Adipocyte (in vitro differentiated cells): ENCODE measurements at places on chromosomes 1 and 21.

- no peak for DNase-seq
These were observed 24.6 kb upstream of the SLC2A1 start for GRCh38 chr1:42983253-42983652.

DNA sequence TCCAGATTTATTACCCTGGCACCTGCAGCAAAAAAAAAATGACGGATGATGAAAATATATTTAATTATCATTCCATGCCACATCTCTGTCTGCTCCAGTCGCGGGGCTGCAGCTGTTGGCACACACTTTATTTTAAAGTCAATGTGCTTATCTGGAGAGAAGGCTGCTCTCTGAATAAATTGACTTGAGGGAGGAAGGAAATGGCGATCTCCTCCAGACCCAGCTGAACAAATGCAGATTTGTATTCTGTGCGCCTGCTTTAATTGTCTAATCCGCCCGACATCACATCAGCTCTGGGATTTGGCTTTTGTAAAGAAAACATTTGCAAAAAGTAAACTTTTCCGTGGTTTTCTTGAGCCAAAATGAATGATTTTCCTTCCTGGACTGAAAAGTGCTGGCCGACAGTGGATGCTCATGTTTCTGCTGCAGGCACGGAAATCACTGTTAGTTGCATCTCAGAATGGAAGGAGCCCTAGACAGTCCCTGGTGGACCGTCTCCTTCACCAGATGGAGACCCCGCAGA, 150.2 kb downstream of the CAMTA1 start:
- peak; percentile 28 for DNase-seq

DNA sequence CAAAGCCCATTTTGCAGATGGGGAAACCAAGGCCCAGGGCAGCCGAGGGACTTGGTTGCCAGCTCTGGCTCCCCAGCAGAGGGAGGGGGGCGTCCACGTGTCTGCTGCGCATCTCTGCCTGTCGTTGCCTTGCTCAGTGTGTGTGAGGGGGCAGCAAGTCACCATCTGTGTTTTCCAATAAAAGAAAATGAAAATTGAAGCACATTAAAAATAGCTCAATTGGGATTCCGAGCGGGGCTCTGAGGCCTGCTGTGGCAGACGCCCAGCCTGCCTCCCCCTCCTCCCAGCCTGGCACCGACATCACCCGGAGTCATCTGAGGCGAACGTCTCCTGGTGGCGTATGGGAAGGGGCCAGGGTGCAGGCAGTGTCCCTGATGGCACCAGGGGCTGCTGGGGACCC, 51.2 kb downstream of the EPHB2 start:
- no peak for DNase-seq

DNA sequence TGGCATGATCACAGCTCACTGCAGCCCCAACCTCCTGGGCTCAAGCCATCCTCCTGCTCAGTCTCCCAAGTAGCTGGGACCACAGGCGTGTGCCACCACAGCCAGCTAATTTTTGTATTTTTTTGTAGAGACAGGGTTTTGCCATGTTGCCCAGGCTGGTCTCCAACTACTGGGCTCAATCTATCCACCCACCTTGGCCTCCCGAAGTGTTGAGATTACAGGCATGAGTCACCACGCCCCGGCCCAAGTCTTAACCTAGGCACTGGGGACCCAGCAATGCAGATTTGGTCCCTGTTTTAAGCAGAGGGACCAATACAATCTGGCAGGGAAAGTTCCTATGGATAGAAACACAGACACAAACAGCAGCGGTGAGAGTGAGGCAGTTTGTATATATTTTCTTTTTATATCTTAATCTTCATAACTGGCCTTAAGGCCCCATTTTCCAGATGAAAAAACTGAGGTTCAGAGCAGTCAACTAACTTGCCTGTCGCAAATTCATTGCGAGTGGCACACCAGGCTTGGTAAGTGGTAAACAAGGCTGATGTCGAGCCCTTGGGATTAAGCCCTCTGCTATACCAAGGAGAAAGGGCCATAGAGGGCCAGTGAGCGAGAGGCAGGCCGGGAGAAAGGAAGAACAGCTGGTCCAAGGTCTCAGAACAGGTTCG, 77.8 kb upstream of the TINAGL1 start:
- no peak for DNase-seq

DNA sequence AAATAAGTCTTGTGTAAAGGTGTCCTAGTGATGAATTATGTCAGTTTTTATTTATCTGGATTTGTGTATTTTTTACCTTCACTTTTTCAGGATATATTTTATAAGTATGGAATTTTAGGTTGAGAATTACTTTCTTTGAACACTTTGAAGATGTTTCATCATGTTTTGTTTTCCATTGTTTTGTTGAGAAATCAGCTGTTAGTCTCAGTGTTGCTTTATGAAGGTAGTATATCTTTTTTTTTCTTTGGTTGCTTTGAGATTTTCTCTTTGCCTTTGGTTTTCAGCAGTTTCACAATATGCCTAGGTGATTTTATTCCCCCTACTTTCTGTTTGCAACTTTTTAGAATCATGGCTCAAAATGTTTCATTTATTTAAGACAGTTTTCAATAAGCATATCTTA, 48.8 kb upstream of the PRKACB start:
- DNase-seq, result no peak

DNA sequence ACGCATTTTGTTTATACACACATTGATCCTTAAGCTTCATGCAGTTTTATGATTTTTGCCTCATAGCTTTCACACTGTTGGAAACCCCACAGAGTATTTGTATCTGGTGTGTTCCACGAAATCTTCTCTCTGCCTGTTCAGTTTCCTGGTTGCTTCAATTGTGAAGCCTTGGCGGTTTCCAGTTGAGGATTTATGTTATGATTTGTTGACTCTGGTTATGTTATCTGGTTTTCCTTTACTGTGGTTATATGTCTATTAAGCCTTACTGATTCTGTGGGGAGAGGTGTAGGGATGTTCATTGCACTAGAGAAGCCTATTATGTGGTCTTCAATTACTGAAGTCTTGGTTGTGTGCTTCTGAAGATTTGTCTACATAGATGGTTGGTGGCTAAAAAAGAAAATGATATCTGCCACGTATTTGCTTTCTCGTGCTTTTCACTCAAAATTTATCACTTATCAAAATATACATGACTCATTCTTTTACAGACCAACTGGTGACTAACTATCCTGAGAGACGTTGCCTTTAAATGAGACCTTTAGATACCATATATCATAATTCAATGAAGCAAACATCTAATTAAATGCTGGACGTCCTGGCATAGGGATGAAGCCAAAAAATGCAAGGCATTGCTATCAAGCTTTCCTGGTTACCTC, 488.0 kb upstream of the B3GALT2 start:
- peak; percentile 17 for DNase-seq

- DNase-seq, result no peak
These were observed 192.3 kb downstream of the AMY1C start for GRCh38 chr1:103942029-103942428.

DNA sequence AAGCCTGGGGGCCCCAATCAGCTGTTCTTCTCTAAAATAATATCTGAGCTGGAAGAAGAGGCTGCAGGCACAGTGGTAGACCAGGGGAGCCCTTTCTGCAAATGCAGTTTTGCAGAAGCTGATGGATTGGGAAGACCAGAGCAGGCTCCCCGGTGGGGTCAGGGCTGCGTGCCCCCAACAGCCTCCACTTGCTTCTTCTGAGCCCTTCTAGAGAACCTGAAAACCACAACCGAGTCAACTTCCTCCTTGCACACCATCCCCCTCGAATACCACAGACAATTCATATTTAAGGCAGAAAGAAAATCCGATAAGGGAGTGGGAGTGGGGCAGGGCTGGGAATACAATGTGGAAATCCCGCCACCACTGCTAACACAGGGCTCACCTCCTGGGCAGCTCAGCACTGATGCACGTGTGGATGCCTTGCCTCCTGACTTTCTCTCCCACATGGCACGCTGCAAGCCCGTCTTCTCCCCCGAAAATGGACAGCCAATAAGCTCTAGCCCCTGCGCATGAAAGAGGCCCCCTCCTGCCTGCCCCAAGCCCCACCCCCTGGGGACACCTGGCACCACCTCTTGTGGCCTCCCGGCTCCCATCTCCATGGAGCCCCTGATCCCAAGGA, 25.4 kb upstream of the ALDH4A1 start:
- peak; percentile 18 for DNase-seq

GRCh38 chr1:218459878-218460711, 115.0 kb downstream of the TGFB2 start:
- DNase-seq, result peak; percentile 83

DNA sequence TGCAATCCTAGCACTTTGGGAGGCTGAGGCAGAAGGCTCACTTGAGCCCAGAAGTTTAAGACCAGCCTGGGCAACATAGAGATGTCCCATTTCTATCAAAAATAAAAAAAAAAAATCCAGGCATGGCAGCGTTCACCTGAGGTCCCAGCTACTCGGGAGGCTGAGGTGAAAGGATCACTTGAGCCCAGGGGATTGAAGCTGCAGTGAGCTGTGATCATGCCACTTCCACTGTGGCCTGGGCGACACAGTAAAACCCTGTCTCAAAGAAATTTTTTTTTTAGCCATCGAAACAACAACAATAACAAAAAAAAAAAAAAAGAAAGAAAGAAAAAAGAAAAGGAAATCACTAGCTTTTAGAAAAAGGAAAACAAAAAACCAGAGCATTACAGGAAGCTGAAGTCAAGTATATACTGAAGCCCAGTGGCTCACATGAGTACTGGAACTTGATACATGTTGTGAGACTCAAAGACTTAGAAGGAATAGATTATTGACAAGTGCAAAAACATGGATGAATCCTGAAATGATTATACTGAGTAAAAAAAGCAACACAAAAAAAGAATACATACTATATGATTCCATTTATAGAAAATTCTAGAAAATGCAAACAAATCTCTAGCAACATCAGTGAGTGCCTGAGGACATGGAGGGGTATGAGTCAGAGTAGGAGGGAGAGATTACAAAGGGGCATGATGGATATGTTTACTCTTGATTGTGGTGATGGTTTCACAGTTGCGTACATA, 6.1 kb upstream of the RABGAP1L start:
- DNase-seq, result peak; percentile 35

DNA sequence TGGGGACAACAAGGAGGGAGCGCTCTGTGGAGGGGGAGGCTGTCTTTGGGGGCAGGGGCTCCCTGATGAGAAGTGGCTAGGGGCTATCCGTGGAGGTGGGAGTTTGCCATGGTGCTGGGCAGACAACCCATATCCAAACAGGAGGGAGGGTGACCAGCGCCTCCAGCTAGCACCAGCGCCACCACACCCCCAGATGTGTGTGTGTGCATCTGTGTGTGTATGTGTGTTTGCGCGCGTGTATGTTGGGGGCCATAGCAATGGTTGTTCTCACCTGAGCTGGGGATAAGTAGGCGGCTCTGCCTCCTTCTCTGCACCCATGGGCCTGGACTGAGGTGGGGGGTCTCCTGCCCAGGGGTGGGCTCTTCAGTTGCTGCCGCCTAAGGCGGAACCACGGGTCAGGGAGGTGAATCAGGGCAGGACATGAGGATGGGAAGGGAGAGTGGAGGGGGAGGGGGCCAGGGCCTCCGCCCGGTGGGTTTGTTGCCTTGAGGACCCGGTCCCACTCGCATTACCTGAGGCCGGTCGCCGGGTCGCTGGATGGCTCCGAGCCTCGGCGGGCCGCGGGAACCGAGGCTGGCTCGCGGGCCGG, 345 bp downstream of the HPCAL4 start:
- no peak for DNase-seq

DNA sequence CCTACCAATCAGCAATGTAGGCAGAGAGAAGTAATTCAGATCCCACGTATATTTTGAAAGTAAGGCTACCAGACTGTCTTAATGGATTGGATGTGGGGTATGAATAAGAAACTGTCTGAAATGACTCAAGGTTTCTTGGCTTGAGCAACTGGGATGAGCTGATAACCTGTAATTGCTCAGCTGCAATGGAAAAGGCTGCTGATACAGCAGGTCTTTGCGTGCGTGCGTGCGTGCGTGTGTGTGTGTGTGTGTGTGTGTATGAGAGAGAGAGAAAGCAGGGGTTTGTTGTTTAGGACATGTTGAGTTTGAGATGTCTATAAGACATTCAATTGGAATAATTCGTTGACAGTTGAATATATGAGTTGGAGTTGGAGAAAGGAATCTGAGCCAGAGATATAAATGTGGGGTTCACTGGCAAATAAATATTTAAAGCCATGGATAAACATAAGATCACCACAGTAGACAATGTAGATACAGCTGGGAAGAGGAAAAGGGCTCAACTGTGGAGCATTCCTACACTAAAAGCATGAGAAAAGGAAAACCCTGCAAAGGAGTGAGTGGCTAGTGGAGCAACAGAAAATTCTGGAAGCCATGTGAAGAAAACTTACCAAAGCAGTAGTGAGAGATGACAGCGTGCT, 72.9 kb downstream of the UCHL5 start:
- no peak for DNase-seq

GRCh38 chr1:20057886-20058420, 12.0 kb upstream of the PLA2G5 start:
- DNase-seq, result no peak

DNA sequence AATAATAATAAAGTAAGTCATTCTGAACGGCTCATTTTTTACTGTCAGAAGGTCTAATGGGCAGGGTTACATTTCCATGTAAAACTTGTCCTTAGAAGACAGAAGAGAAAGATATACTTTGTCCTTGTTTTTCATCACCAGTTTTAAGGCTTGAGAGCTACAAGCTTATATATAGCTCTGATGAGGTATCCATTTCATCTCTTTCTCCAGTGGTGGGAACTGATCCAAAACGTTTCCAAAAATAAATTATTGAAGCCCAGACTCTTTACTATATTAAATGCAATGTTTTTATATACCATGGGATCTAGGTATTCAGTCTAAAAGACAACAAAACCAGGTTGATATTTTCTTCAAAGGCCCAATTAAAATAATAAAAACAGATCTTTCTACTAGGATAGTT, 8.7 kb downstream of the B3GALNT2 start:
- DNase-seq, result no peak

DNA sequence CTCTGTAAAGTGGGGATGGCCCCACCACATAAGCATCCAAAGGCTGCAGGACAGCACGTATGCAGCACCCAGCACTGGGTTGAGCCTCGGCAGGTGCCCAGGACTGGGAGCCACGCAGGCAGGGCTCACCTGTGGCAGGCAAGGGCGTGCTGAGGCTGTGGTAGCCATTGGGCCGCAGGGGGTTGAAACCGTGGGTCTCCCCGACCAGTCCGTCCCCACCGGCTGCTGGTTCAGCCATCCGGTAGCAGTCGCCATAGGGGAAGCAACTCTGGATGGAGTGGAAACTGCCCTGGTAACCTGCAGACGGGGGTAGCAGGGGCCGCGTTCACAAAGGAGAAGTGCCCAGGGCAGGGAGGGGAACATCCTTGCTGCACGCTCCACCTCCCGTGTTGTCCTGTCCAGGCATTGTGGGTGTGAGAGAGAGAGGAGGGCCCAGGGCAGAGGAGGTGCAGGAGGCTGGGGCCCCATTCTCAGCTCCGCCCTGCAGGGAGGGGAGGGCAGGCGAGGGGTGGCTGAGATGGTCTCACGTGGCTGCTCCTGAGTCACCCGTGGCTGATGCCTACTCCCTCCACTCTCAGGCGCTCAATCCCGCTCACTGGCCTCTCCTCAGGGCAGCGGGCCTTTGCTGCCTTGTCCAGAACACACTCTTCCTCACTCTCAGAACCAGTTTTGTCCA, 49.9 kb downstream of the DMRTB1 start:
- DNase-seq, result no peak

GRCh38 chr1:225943582-225943981, 2.6 kb upstream of the LEFTY2 start:
- no peak for DNase-seq

GRCh38 chr1:239816081-239816782, 275.5 kb upstream of the FMN2 start:
- DNase-seq, result peak; percentile 82

GRCh38 chr1:184502161-184502560, 115.3 kb downstream of the C1orf21 start:
- no peak for DNase-seq
